Omental fat pad (tissue), 4 donors: ENCODE measurements at places on chromosomes 16 and 17.
A peak's percentile ranks its signal among the peaks of the same experiment; 100 is the strongest.

GRCh38 chr16:49441366-49441780 lies 67.8 kb downstream of the C16orf78 start:
- DNase-seq = no peak

- no peak for DNase-seq
Measured at GRCh38 chr16:907842-908241, 62.9 kb downstream of the LMF1 start.

DNA sequence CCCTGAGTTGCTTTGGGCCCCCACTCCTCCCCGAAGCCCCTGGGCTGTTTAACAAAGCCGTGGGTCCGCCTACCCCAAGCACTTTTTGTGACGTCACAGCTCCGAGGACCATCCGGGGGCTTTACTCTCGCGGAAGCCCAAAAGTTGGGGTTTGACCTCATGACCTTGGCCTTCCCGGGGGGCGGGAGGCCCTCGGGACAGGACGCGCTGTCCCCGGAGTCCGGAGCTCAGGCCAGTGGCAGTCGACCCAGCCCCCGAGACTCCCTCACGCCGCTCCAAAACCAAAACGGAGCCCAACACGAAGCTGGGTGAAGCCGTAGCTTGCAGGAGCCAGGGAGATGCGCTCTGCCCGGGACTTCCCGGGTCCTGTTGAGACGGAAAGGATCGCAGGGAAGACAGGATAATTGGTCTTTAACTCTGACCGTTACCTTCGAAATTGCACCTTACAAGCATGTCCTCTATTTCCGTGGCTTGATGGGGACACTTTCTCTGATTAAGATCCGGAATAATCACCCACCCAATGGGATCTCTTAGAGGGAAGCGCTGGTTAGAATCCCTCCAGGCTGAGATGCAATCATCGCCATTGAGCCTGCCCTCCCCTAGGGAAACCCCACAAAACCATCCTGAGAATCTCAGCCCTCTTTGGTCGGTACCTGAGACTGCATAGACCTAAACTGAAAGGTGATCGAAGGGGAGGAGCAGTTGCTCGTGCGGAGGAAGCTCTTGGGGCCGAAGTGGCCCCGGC lies 4.9 kb upstream of the SOX9 start:
- DNase-seq = no peak

DNA sequence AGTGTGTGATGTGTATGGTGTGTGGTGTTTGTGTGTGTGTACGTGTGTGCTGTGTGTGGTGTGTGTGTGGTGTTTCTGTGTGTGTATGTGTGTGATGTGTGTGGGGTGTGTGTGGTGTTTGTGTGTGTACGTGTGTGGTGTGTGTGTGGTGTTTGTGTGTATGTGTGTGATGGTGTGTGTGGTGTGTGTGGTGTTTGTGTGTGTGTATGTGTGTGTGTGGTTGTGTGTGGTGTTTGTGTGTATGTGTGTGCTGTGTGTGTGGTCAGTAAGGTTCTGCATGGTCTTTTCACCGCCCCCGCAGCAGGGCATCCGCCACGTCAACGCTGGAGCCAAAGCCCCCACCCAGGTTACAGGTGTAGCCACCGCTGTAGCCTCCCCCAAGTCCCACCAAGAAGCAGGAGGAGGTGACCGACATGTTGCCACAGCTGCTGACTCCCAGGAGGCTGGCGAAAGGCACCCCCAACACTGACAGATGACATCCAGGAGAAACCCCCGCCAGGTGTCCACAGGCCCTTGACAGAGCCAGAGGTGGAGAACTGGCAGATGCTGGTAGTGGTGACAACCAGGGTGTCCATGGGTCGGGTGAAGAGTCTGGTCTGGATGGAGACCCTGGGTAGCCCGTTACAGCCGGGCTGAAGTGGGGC lies 9.3 kb upstream of the KRT17 start:
- no peak for DNase-seq

DNA sequence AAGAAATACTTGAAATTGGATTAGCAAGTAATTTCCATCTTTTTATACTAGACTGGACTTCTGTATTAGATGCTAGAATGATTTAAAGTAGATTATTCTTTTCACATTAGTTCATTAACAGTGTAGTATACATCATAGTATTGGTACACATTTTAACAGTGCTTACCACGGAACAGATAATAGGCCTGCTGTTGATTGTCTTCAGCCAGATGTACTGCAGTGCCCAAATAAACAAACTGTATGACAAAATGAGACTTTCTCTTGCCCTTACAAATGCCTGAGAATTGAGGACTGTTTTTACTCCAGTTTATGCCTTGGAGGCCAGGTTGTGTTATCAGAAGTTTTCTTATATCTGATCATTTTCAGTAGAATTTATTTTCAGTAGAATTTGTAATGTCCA lies 631 bp downstream of the EVI2A start:
- no peak for DNase-seq

DNA sequence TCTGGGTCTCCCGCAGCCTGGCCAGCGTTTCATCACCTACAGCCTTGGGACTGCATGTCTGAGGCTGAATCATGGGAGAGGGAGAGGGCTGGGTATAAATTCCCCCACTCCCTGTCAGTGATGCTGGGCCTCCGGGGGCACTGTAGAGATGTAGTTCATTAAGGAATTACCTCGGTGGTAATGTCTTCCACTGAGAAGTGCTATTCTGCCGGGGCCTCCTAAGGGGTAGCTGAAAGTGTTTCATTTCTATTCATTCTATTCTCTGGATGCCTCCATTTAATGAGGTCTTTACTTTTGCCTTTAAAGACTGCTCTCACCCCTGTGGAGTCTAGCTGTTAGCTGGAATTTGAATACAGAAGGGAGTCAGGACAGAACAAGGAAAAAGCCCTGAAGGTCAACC lies 116.4 kb upstream of the HS3ST4 start:
- no peak for DNase-seq

DNA sequence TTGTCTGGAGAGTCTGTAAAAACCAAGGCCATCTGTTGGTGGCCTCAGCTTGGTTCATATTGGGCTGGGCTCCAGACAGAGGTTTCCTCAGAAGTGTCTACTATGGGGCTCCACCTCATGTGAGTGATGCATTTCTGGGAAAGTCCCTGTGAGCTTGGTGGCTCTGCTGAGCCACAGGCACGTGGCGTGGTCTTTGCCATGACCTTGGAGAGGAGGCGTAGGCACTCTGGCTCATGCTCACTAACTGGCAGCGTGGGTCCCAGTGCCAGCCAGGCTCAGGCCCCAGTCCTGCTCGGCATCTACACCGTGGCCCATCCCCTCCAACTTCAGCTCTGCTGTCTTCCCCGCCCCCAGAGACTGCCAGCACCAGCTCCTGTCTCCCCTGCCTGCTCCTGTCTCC lies 10.7 kb upstream of the SMTNL2 start:
- DNase-seq = no peak

GRCh38 chr17:38663125-38663751 lies 11.5 kb downstream of the EPOP start:
- no peak for DNase-seq

- DNase-seq = no peak
Measured at GRCh38 chr17:17566896-17567513, 24.5 kb downstream of the PEMT start.

DNA sequence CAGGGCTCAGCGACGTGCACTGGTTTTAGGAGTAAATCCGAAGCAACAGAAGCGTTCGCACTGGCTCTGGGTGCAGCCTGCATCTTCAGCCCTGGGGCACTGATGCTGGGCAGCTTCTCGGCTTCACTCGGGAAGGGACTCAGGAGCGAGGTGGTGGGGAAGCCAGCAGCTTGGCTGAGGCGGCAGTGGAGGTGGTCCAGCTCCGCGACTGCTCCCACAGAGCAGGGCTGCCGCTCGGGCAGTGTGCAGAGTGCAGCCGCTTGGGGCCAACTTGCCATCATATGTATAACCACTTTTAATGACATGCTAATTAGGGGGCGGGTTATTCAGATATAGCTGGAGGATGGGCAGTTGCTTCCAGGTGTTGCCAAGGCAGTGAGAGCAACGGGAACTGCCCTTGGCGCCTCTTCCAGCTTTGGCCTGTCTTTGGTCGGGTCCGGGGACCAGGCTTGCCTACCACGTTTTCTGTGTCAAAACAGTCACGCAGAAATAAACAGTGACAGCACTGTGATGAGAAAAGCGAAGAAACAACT lies 26.7 kb downstream of the METRNL start:
- no peak for DNase-seq

GRCh38 chr16:89026121-89026612 lies 49.2 kb upstream of the CBFA2T3 start:
- DNase-seq = no peak

- DNase-seq = no peak
Measured at GRCh38 chr16:22705799-22706198, 108.2 kb upstream of the HS3ST2 start.

DNA sequence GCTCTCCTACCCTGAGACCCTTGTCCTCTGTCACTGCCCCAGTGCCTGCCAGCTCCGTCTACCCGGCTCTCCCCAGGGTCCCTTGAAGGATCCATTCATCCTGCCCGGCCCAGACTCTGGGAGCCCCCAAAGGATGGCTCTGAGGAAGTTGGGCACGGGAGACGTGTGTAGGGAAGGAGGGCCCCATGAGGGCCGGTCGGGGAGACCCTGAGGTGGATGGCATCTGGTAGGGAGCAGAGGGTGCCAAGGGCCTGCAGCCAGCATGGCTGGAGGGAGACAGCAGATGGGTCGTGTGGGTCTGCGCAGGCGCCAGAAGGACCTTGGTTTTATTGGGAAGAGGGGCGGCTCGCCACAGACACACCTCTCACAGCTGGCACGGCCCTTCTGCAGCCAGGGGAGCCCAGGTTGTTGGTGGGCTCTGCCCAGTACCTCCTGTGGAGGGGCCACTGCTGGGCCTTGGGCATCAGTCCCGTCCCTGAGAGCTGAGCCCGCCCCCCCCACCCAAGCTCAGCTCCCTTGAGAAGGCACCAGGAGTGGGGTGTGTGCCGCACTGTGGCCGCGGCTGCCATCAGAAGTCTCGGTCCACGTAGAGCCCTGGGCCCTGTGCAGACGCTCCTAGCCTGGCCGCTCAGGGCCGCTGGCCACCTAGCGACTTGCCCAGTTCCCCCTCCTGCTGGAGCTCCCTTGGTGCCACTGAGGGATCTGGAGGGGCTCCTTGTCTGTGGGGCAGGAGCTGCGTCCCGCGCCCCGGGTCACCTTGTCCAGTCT lies 16.0 kb downstream of the KCTD5 start:
- DNase-seq = no peak

GRCh38 chr16:1786242-1787055 lies 3.7 kb downstream of the NUBP2 start:
- DNase-seq = no peak

DNA sequence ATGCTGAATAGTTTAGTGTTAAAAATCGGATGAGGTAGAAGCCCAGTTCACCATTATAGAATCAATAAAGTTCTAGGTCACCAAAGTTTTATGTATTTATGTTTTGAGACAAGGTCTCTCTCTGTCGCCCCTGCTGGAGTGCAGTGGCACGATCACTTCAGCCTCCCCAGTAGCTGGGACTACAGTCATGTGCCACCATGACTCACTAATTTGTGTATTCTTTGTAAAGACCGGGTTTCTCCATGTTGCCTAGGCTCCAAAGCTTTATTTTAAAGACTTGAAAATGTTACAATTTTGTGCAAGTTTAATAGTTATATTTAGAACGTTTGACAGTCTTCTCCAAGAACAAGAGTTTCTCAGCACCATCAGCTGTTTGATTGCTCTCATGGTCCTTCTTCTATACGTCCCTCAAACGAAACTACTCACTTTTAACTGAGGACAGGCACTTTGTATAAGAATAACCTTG lies 32.1 kb downstream of the NDE1 start:
- DNase-seq = no peak

DNA sequence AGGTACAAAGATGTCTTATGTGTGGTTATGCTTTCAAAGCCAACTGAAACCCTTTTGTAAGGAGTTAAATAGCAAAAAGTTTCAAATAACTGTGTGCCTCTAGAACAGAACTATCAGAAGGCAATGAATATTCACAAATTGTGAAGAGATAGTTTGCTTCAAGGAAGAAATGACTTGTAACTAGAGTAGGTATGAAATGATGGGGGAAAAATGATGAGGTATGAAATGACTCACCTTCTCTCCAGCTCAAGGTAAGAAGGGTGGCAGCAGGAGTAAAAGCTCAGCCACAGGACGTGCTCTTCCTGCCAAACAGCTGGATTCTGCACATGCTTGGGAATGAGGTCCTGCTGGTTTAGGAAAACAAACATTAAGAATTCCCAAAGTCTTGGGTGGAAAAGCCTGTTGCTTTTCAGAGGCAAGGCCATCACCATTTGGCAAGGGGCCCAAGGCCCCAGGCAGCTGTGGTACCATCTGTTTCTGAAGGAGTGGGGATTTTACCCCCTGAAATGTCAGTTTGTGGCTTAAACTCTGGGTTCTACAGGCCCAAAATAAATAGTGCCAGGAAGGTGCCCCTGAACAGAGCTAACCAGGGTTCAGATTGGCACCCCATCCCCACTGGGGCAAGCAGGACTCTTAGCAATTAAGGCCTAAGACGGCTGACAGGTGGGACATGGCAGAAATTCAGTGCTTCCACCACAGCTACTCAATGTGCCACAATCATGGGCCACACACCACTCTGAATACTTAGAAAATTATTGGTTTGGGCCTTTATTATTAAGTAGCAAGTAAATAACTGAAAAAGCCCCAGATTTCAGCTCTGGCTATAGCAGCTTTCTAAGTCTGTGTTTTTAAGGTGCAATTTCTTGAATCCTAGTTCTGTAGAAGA lies 13.3 kb downstream of the HERPUD1 start:
- no peak for DNase-seq

- DNase-seq = peak; percentile 91
Measured at GRCh38 chr17:76278952-76279741, 14.0 kb downstream of the UBALD2 start.
